ENCODE measurements at places on chromosomes 2 and 18.
A peak's percentile ranks its signal among the peaks of the same experiment; 100 is the strongest.

DNA sequence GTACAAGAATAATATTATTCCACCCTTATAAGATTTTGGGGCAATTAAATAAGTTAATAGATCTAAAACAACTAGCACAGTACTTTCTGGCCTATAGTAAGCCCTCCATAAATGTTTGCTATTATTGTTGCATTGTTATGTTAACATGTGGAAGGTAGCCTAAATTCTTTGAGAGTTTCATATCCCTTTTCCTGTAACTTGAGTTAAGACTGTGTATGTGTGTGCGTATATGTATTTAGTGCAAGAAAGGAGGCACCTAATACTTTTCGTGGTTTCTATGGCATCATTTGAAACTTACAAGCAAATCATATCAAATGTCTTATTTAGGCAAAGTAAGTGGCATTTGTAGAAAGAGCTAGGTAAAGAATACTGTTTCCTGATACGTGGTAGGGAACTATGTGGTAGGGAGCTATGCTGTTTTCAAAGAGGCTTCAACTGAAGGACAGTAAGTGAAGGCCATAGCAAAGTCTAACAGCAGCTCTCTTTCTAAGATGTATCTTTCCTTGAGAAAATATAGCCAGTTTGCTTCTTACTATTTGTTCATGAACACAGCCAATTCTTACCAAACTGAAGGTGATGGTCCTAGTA lies 36.8 kb upstream of the C2orf74 start:
- DNase-seq, result no peak

DNA sequence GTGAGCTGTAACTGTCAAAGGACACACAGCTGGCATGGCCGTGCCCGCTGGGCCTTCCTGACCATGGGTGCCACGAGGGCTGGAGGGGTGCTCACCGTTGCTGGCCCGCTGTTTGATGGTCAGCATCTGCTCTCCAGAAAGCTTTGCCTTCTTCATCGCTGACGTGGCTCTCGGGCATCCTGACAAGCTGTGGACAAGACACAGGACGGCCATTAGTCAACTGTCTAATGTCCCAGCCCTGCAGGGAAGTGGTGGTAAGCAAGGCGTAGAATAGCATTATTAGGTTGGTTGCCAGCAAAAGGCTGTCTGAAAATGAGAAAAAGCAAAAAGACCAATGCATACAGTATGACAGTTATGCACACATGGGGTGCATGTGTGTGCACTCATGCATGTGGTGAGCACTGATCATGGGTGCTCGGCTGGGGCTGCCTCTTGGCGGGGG lies 64.7 kb upstream of the PXDN start:
- DNase-seq, result no peak

GRCh38 chr2:187964746-187965145 lies 326.9 kb upstream of the GULP1 start:
- no peak for DNase-seq

DNA sequence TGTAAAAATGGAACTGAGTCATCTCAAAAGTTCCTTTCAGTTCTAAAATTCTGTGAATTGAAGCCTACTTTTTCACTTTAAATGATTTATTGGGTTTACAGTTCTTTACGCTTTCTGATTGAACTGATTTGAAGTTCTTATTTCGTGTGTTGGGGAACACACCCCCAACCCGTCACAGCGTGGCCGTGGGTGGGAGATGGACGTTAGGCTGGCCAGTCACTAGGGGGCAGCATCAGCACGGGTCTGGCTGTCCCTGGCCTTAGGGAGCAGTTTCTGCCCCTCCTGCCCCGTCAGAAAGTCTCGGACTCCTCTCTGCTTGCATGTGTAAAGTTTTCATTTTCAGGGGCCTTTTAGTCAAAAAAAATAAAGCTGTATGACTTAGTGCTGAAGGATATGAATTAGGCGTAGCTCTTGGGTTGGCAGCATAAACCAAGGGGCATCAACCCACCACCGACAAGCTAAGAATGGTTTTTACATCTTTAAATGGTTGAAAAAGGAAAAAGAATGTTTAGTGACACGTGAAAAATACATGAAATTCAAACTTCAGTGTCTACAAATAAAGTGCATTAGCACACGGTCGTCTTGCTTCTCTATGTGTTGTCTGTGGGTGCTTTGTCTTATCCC lies 63.4 kb downstream of the ZCCHC2 start:
- DNase-seq, result peak; percentile 40

- DNase-seq, result no peak
Observed at GRCh38 chr2:53672881-53673522, 94.6 kb upstream of the CHAC2 start.

DNA sequence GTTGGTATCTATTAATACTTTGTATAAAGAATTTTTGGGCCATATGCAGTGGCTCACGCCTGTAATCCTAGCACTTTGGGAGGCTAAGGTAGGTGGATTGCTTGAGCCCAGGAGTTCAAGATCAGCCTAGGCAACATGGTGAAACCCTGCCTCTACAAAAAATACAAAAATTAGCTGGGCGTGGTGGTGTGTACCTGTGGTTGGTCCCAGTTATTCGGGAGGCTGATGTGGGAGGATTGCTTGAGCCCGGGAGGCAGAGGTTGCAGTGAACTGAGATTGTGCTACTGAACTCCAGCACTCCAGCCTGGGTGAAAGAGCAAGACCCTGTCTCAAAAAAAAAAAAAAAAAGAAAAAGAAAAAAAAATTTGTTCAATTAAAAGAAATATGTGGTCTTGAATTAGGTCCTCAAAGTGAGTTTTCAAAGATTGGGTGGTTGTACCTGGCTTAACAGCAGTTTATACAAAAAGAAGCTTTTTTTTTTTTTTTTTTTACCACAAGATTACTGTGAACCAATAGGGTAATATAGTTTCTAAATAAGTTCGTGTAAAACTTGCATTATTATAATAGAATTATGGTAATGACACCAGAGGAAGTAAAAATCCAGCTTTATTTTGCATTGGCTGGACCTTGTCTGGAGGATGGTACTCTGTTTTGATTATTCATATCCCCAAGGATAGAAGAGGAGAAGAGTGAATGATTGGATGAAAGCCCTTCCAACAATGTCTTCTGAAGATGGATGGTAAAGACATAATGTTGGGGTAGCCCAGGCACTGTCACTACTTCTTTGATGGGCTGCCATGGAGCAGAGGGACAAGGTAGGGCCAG lies 210.3 kb downstream of the MYCN start:
- DNase-seq, result no peak

DNA sequence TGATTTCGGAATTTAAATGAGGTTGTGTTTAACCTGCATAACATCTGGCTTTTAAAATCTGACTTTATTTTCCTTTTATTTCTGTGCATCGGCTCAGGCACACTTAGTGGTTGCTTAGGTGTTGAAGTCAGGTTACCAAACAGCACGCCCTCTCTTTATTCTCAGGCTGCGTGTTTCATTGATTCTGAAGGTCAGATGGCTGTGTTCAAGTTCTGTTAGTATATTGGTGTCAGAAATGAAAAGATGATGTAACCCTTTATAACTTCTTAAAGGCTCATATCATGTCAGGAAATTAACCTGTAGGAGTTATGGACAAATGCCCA lies 246.5 kb downstream of the LDLRAD4 start:
- DNase-seq, result no peak

DNA sequence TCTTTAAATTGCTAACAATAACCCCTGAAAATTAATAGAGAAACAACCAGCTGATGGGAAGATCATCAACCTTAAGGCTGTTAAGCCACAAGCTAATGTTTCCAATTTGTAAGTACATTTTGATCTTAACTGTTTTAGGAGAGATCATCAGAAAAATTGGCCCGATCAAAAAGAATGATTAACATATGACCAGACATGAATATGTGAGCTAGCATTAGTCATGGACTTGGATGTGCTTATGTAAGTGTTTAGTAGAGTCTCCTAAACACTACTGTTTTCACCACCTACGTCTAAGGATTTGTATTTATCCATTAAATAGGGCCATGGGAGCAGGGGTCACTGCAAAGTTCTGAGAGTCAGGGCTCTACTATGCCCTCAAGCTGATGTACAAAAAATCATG lies 4.3 kb downstream of the LMAN1 start:
- DNase-seq, result no peak
